ENCODE measurements at places on chromosomes 5 and 9.

GRCh38 chr9:96014078-96014477 is 138.6 kb downstream of the ERCC6L2 start:
- no peak for DNase-seq

- no peak for DNase-seq
These were observed 12.3 kb downstream of the PCBD2 start for GRCh38 chr5:134917070-134917815.

DNA sequence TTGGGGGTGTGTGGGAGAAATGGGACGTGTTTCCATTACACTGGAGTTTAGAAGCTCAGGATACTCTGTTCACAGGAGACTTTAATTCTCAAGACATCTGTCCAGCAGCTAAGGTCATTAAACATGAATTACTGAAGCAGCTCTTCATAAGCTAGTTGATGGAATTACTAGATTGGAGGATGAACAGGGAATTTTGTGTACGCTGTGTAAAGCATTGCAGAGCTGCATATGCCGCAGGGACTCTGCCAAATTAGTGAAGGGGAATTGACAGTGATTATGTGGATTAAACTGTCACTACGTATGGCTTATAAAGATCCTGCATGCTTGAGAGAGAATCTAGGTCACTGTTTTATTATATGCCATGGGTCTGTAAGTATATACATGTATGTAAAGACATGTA is 177.5 kb upstream of the TBC1D2 start:
- no peak for DNase-seq

- no peak for DNase-seq
These were observed 51.0 kb downstream of the FER start for GRCh38 chr5:108798513-108799265.

- DNase-seq, result no peak
These were observed 58.4 kb downstream of the TEX10 start for GRCh38 chr9:100294341-100294740.

DNA sequence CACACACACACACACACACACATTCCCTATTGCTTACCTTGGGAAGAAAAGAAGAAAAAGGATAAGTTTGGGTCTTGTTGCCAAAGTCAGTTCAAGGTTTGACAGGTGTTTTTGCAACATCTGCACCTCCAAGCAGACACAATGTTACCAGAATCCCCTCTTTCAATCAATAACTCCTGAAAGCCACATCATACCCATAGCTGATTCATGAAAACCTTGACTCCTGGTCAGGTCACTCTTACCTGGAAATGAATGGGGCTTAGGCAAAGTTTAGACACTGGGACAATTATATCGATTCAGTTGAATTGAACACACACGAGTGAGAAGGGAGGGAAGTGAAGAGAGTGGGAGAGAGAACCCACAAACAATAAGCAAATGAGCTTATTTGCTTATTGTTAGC is 27.0 kb downstream of the IL9 start:
- no peak for DNase-seq

DNA sequence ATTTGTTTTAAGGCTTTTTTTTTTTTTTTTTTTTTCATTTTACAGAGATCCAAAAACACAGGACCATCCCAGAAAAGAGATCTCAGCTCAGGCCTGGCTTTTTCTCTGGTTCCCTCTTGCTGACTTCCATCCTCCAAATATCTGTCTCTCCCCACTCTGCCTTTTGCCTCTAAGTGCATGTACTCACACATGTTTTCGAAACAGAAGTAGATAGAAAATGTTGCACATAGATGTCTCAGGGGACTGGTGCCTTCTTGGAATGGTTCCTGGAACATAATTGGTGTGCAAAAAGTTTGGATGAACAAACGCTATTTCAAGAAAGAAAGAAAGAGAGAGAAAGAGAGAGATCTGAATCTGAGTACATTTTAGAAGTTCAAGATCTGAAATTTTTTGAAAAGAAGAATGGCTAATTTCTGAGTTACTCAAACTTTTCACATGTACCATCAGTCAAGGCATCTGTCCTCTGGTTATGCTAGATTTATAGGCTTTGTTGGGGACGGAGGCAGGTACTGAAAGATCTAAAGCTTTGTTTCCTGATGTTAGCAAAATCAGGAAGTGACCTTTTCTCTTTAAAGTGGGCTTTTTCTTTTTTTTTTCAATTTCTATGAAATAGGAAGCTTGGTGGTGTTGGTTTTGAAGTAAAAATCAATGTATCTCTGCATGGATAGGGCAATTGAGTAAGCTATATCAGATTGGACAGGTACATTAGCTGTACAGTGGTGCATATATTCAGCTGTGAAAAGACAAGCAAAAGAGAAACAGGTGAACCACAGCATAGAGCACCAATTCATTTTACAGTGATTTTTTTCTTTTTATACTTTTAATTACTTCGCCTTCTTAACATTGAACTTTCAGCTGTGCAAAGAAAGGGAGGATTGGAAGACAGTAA is 8.5 kb upstream of the TNFSF8 start:
- DNase-seq, result peak; percentile 89

DNA sequence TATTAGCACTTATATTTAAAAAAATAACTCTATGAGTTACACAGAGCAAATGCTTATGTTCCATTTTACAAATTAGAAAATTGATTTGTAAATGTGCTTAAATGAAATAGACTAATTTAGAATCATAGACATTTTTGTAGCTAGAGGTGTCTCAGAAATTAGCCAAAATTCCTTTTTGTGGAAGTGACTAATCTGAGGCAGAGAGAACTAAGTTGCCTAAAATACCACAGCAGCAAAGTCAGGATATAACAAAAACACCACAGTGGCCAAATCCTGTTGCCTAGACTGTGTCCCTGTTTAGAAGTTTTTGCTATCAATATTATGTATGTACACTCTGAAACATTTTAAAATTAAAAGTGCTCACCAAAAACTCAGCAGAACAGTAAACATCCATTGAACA is 18.7 kb downstream of the ADAMTSL1 start:
- DNase-seq, result no peak

GRCh38 chr5:8826508-8826907 is 719.4 kb downstream of the SEMA5A start:
- no peak for DNase-seq

- peak; percentile 82 for DNase-seq
These were observed 66.6 kb downstream of the DENND1A start for GRCh38 chr9:123863164-123863855.

GRCh38 chr5:56432321-56432720 is 199.2 kb upstream of the ANKRD55 start:
- no peak for DNase-seq

- DNase-seq, result no peak
These were observed 8.9 kb downstream of the CERCAM start for GRCh38 chr9:128429513-128430086.

DNA sequence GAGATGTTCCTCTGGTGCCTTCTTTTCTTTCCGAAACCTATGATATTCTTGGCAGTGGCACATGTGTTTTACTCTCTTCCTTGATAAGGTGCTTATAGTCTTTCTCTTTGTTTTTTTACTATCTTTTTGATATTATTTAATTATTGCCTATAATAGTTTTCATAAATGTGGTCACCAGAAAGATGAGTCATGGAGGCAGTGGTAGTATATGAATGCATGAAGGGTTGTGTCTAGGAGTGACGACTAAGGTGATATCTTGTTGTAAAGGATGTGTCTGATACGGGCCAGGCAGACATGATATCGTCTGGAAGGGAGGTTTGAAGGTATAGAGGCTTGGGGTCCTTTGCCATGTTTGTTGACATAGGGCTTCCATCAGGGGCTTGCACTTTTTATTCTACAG is 36.8 kb downstream of the SLC44A1 start:
- DNase-seq, result no peak

DNA sequence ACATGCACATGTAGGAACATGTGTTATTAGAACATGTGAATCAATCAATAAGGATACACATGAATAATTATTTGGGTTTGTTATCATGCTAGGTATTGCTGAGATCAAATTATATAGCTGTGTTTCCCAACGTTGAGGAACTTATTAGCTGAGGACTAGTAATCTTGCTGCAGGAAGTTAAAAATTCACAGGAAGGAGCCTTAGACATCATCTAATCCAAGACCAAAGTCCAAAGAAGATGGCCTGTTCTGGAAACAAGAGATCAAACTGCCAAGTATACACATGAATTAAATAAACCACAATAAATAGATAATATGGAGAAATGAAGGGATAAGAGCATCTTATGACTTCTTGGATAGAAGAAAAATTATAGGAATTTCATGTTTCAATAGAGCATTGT is 19.9 kb downstream of the POU5F2 start:
- no peak for DNase-seq

- no peak for DNase-seq
These were observed 462.9 kb downstream of the CDK5RAP2 start for GRCh38 chr9:120117081-120117480.

DNA sequence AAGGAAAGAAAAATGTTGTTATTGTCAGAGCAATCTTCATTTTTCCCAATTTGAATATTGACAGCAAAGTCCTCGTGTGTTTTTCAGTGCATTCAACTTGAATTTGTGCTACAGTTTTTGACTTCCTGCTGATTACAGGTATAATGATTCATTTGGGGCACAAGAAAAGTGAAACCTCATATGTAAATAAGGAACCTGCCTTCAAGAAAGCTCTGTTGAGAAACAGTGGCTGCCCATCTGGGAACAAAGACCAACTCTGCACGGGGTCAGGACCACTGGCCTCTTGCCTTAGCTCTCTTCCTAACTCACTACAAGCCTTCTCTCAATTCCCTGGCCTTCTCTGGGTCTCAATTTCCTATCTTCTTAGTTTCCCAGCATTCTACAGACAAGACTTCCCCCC is 21.0 kb downstream of the TIMD4 start:
- no peak for DNase-seq

- no peak for DNase-seq
These were observed 13.9 kb downstream of the IFNA1 start for GRCh38 chr9:21454149-21454548.

- DNase-seq, result no peak
These were observed 79.7 kb upstream of the SPDL1 start for GRCh38 chr5:169503886-169504285.

- no peak for DNase-seq
These were observed 60.0 kb downstream of the SGCD start for GRCh38 chr5:156386976-156387375.

DNA sequence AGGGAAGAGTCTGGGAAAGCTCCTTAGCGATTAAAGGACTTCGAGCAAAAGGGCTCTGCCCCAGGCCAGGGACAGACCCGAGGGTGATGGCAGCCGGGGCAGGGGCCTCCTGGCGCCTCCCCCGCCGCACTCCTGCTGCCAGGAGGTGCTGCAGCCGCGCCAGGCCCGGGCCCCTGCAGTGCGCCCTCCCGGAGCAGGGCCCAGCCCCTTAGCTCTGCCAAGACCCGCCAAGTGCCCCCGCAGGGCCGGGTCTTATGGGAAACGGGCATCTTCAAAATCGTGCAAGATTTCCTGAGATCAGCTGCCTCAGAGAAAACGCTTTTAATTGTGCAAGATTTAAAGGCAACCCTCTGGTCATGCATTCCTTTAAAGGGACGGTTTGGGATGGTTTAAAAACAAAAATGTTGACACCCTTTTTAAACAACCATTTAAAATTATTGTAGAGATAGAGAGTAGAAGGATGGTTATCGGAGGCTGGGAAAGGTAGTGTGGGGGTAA is 52.4 kb downstream of the CDC14B start:
- peak; percentile 60 for DNase-seq

- no peak for DNase-seq
These were observed 269.1 kb downstream of the FANCC start for GRCh38 chr9:95048225-95049087.

GRCh38 chr9:31321256-31321655 is 1063.2 kb upstream of the ACO1 start:
- no peak for DNase-seq

Data from fibroblast of gingiva (primary cell).